ENCODE measurements at places on chromosomes 5 and 9. TPM values are rescaled to one million over a fixed set of nuclear protein-coding genes. Genes with fewer than 3 reads are reported as not detected.

GRCh38 chr9:93268551-93269314 is 84.8 kb downstream of the WNK2 start:
- DNase-seq: peak; percentile 84

GRCh38 chr9:35669331-35670145 is 4.2 kb upstream of the CA9 start:
- no peak for DNase-seq

DNA sequence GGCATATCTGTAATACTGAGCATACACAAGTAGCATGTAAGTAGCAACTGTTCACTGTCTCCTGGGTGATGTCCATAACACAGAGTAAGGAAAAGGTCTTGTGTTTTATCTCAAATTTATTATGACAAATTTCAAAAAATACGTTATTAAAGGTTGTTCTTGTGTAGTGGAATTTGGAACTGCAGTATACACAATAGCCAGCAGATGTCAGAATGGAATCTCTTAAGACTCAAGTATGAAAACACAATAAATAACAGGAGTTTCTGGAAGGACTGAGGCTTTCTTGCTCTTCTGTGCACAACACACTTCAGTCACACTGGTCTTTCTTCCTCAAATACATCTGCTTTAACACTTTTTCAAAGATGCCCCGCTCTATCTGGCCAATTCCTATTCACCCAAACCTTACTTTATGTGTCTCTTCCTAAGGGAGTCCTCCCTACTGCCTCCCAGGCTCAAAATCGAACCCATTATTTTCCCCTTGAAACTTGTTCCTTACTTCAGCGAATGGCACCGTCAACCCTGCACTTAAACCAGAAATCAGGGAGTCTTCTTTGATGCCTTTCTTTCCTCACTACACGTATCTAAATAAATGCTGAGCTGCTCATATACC is 6.5 kb upstream of the FBXO10 start:
- DNase-seq: no peak

DNA sequence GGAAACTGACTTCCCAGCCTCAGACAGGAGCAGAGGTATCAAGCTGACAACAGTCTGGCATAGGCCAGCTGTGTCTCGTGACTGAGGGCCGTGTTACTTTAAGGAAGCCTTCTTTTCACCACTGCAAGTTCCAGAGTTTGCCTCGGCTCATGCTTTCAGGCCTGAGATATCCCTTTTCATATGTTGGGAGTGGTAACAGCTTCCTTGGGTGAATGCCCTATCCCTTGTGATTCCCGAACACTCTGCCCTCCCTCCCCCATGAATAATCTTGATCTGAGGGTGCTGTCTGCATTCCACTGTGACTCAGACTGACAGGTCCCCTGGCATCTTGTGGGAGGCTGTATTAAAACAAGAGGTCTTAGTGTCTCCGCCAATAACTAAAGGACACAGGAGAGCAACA is 49.7 kb upstream of the ARL15 start:
- no peak for DNase-seq

The MEIKIN gene
- polyA plus RNA-seq: 0.09 TPM

All from thymus (tissue), 14 donors.